ENCODE measurements at places on chromosomes 1 and 21. TPM values are rescaled to one million over a fixed set of nuclear protein-coding genes. Genes with fewer than 3 reads are reported as not detected.

GRCh38 chr1:76501586-76502219, 365.6 kb upstream of the ST6GALNAC5 start:
- DNase-seq: no peak

- no peak for DNase-seq
Measured at GRCh38 chr1:195618287-195618686, 990.0 kb downstream of the KCNT2 start.

- DNase-seq: no peak
Measured at GRCh38 chr1:54287176-54287650, 87.2 kb downstream of the MRPL37 start.

DNA sequence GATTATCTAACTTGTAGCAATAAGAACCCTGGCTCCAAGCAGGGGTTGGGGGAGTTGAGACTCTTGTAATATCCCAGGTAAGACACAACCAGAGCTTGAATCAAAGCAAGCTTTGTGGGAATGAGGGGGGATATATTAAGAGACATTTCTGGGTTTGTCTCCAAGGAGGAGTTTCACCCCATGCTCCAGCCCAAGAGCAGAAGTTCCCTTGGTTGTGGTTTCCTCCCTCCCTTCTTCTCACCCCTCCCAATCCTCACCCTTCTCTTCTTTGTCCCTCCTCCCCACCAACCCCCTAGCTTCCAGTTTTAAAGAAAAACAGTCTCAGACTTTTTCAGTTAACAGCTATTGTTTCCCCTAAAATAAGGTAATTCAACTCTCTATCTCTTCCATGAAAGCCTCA, 11.9 kb downstream of the TRAF3IP3 start:
- DNase-seq: no peak

GRCh38 chr21:28773036-28773435, 219.6 kb downstream of the LTN1 start:
- no peak for DNase-seq

DNA sequence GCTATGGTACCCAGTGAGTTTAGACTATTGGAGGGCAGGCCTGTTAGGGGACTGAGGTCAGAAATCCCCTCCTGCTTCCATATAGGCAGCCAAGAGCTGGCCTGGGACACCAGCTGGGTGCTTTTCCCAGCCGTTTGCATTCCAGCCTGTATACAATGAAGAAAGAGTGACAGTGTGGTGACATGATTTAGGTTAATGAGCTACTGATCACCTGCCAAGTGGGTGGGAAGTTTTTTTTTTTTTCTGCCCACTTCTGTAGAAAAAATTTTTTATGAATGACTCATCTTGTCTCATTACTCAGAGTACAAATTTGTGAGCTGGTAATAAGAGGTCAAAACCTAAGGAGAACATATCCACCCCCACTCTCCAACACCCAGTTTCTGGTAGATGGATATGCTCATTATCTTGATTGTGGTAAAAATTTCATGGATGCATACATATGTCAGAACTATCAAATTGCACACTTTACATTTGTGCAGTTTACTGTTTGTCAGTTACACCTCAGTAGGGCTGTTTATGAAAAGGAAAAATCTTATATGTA, 16.4 kb upstream of the CGN start:
- DNase-seq: no peak

Gene MTARC1
- total RNA-seq: 2.6 TPM

DNA sequence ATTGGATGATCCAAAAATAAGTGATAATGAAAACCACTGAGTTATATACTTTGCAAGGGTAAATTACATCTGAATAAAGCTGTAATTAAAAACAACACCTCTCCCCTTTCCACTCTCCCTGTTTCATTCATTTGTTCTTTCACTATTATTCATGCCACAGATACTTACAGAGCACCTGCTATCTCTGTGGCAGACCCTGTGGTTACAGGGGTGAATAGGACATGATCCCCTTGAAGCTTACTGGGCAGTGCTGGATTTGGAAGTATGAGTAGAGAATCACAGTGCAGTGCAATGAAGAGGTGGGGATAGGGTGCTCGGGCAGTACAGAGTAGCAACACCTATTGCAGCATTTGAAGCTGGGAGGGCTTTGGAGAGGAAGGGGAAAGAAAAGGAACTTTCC, 21.7 kb downstream of the ARV1 start:
- no peak for DNase-seq

Gene TMPRSS3
- total RNA-seq: not detected

Gene TXNIP
- total RNA-seq: 107 TPM

GRCh38 chr1:57470036-57470435, 46.2 kb upstream of the DAB1 start:
- DNase-seq: no peak

Gene PLA2G2F
- total RNA-seq: not detected

DNA sequence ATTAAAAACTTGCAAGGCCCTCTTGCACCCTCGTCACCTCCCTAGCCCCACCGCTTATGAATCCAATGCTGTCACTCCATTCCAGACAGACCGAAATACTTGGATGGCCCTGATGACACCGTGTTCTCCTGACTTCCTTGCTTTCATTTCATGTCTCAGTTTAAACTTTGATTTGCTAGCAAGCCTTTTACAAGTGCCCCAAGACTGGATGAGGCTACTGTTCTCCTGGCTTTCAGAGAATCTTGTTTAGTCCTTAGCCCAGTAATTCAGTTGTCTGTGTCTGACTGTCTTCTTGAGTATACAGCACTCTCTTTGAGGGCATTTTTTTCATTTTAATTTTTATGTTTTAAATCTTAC, 824 bp upstream of the IFI44L start:
- DNase-seq: no peak

GRCh38 chr21:21406921-21407320, 408.7 kb downstream of the NCAM2 start:
- no peak for DNase-seq

Gene GPATCH3
- 23.4 TPM for total RNA-seq

DNA sequence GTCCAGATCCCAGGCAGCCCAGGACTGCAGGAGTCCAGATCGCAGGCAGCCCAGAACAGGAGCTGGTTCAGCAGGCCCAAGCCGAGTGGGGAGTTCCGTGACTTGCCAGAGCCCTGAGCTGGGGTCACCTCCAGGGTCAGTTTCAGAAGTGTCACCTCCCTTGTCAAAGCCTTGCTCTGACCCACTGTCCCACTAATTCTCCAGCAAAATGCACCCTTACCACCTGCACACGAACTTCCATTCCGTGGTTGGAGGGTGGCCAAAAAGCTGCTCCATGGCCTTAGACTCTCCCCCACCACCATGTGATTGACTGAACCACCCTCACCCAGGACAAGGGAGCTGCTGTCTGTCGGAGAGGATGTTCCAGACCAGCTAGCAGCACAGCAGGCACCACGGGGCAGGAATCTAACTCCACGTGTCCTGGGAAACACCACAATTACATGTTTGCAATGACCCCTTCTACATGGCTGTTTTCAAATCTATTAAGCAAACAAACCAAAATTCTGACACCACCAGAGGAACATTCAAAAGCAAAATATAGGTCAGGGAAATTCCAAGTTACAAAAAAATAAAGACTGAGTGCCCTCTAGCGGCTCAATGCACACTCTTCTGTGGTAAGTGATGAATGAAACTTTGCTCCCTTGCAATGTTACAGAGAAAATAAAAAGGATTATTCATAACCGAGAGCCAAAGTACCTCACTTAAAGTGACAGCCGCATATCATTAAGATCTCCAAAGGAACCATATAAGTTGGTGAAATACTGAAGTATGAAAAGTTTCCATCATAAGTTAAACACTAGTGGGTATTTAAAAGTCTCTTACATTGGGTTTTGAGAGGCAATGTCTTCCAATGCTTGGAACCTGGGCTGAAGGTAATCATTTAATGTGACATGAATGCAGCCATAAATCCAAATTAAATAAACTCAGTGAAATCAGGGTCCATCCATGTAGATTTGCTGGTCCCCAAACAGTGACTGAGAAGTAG, 76.3 kb downstream of the NPHP4 start:
- DNase-seq: no peak

Gene ITLN2
- total RNA-seq: 118 TPM

GRCh38 chr1:26181586-26182382, 4.5 kb downstream of the CNKSR1 start:
- DNase-seq: no peak

Gene ZBTB37
- total RNA-seq: 10.1 TPM

Gene TCHH
- total RNA-seq: 0.38 TPM

Gene ACTL8
- total RNA-seq: 0.26 TPM

- DNase-seq: no peak
Measured at GRCh38 chr1:93995837-93996536, 86.8 kb upstream of the GCLM start.

GRCh38 chr1:176932114-176933104, 232.1 kb downstream of the ASTN1 start:
- no peak for DNase-seq

- DNase-seq: no peak
Measured at GRCh38 chr1:14014929-14015328, 314.9 kb downstream of the PRDM2 start.

Gene TMPRSS15
- not detected for total RNA-seq

DNA sequence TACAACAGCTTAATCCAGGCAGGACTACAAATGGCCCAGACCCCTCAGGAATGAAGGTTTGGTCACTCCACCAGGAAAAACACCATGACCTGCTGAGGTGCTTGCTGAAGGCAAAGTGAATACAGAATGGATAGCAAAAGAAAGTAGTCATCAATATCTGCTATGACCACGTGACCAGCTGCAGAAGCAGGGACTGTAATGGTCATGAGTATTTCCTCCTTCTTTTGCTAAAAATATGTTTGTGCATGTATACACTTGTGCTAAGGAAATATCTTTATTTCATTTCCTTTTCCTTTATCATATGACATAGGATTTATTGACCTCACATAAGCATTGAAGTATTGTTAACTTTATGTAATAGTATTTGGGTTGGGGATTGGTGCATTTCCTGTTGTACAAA, 26.4 kb upstream of the GOLT1A start:
- no peak for DNase-seq

DNA sequence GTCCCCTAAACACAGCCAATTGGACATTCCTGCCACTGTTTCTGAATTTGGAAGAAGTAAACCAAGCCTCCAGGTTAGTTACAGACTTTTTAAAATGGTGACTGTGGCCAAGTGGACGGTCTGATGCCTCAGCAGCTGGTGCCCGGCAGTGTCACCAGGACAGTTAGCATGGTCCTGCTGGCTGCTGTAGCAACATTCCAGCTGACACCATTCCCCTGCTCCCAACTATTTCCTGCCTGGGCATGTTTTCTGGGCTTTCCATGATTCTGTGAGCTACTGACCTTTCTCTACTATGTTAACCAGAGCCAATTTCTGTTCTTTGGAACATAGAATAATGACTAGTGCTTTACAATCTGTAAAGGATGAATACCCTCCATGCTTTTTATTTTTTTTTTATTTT, 95.0 kb downstream of the TLR5 start:
- no peak for DNase-seq

- no peak for DNase-seq
Measured at GRCh38 chr1:174989536-174990220, 10.1 kb upstream of the CACYBP start.

- DNase-seq: no peak
Measured at GRCh38 chr1:199122532-199123311, 483.9 kb downstream of the PTPRC start.

Gene ECM1
- total RNA-seq: 637 TPM

DNA sequence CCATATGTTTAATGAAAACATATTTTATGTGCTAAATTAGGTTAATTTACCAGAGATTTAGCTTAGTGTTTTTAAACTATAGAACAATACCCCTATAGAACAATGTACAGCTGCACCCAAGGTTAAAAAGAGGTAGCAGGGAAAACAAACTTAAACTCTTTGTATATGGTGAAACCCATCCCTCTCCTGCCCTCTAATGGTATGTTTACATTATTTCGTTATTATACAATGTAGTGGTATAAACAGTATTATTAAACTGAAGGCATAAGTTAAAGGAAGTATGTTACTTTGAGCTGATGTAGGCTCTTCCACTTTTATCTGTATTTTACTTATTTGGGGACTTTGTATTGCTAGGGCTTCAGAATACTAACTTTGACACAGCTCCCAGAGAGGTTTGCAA, 16.7 kb upstream of the ZYG11A start:
- DNase-seq: no peak

DNA sequence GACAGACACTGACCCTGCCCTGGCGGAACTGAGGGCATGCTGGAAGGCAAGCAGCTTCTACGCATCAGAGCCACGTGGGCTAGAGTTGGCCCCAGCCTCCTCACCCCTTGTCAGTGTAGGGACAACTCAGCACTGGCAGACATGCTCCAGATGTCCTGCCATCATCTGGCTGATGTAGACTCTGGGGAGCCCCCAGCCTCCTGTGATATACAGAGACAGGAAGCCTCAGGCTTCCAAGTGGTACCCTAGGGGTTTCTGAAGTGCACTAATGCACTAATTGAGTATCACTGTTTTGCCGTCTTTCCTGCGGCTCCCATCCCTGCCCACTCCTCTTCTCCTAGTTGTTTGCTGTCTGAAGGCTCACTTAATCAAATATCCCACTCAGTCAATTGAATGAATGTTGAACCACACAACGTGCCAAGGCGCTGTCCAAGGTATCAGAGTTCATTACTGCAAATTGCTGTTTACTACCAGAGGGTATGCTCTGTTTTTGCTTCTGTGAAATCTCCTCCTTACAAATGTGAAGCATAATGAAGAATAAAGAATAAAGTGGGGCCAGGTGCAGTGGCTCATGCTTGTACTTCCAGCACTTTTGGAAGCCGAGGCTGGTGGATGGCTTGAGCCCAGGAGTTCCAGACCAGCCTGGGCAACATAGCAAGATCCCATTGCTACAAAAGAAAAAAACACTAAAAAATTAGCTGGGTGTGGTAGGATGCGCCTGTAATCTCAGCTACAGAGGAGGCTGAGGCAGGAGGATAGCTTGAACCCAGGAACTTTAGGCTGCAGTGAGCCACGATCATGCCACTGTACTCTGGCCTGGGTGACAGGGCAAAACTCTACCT, 76.4 kb upstream of the ZBTB18 start:
- peak; percentile 24 for DNase-seq

Gene SLC2A5
- total RNA-seq: not detected

GRCh38 chr1:23930861-23931490, 17.8 kb upstream of the CNR2 start:
- DNase-seq: no peak

DNA sequence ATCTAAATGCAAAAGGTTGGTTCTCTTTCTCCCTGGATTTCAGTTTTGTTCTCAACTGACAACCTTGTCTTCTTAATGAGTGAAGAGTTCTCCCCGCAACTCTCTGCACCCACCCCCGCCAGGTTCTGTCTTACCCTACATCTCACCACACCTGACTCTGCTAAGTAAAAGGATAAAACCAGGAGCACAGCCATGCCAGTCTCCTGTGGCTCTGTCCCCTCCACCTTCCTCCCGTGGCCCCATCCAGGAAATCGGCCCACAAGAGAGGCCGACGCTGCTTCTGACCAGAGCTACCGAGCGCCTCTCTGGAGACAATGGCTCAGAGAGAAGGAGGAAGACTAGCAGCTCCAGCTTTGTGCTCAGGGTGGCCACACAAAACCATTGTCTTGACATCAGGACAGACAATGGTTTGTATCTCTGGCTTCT, 72.2 kb downstream of the PLEKHA6 start:
- peak; percentile 26 for DNase-seq

Data from endothelial cell (in vitro differentiated cells).